Stimulated activated CD4-positive, alpha-beta T cell treated with anti-CD3 and anti-CD28 coated beads, Interleukin-15, amount 100 ng/mL, for 1 hour (primary cell): ENCODE measurements at places on chromosomes 4 and X.

DNA sequence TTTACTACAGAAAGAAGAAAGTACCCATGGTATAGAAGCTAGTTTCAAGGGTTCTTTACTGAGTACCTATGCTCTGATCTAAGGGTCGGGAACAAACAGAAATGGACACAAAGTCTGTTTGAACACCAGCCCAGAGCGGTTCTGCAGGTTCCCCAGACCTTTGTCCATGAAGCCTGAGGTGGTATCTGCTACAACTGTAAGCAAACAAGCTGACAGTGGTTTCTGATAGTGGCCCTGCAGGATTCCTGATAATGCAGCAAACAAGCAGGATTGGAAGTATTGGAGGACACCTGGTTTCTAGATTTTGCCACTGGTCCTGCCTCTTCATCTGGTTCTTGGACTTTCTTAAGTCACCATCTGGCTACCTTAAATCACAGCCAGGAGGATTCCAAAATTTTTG lies 23.7 kb downstream of the SMPX start:
- DNase-seq, result no peak

DNA sequence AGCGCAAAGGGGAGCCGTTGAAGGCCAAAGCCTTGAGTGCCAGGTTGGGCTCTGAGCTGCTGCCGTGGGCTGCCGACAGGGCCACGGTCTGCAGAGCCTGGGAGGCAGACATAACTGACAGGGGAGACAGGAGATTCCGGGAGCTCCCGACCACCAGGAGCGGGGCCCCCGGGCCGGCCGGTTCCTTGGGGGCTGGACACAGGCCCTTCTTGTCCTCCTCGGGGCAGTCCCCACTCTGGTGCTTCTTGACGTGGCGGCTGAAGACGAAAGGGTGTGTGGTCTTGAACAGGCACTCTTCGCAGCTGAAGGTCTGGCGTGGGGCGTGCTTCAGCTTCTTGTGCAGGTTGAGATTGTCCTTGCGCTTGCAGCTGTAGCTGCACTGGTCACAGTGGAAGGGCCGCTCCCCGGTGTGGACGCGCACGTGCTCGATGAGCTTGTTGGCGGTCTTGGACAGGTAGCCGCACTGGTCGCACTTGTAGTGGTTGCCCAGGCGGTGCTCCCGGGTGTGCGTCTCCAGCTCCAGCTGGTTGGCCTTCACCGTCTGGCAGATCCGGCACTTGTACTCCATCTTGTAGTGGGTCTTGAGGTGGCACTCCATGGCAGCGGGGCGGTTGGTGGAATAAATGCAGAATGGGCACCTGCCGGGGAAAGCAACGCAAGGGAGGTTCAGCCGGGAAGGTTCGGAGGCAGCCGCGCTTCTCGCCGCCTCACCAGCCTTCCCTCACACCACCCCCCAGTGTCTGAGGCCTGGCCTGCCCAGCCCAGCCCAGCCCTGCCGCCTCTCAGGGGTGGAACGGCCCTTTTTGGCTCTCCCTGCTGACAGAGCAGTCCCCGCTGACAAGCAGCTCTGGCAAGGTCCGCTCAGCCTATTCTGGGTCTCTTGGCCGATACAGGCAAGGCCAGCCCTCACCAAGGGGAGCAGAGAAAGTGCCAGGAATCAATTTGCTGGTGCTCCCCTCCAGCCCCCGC lies 81.3 kb downstream of the C4orf51 start:
- no peak for DNase-seq

DNA sequence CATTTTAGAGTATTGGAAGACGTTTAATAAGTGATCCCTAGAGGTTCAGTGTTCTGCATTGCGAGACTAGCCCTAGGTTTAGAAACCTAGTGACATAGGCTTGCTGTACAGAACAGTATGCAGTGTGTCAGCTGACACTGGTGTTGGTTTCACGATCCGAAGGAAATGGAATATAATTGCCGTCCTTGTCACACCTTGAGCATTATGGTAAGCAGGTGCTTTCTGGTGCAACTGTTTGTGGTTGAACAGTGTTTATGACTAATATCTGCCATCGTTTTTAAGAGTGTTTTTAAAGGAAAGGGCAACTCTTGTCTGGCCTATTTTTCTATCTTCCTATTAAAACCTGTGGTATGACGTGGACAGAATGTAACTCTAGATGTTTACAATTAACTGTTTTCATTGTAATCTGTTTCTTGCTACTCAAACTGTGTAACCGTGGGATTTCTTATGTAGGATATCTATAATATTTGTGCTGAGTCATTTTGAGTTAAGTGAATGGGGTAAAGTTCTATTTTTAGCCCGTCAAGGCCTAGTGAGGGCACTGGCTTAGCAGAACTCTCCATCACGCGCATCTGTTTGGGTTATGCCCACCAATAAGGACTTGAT lies 53.8 kb upstream of the TBC1D14 start:
- DNase-seq, result no peak

- no peak for DNase-seq
Measured at GRCh38 chr4:6250235-6250983, 19.2 kb upstream of the WFS1 start.

- no peak for DNase-seq
Measured at GRCh38 chrX:145292218-145292617, 44.9 kb downstream of the SPANXN1 start.

DNA sequence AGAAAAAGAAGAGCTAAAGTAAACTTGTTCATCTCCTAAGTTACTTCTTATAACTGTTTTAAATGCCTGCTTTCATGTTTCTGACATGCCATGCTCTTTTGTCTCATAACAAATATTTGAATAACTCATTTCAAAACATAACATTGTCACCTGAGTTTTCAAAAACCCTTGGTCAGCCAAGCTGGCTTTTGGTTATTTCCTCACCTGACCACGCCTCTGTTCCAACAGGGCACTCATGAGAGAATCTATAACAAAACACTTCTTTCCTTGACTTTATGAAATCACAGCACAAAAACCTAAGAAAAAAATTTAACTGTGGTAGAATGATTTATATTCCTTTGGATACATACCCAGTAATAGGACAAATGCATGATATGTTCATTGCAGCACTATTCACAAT lies 172.9 kb upstream of the GALNT7 start:
- no peak for DNase-seq

- DNase-seq, result no peak
Measured at GRCh38 chrX:99394456-99394855, 1015.6 kb downstream of the PCDH19 start.

DNA sequence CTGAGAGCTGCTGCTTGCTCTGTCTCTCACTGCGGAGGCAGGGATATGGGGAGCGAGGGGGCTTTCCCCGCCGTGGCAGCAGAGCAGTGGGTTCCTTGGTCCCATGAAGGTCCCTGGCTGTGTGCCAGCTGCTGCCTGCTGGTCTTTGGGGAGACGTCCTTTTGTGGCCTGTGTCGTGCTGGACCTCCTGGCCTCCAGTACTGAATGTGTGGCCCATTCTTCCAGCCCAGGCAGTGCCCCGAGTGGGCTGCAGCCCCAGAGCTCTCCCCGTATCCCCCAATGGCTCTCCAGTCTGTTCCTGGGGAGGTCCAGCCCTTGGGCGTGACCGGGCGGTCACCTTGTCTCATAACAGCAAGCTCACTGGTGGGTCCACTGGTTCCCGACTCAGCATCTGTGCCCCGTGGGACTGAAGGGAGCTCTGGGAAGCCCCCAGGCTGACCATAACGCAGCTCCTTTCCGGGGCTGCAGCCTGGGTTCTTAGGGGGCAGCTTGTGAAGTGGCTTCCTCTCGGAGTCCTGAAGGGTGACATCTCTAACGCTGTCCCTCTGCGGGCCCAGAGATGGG lies 115.6 kb downstream of the SMIM20 start:
- DNase-seq, result no peak

DNA sequence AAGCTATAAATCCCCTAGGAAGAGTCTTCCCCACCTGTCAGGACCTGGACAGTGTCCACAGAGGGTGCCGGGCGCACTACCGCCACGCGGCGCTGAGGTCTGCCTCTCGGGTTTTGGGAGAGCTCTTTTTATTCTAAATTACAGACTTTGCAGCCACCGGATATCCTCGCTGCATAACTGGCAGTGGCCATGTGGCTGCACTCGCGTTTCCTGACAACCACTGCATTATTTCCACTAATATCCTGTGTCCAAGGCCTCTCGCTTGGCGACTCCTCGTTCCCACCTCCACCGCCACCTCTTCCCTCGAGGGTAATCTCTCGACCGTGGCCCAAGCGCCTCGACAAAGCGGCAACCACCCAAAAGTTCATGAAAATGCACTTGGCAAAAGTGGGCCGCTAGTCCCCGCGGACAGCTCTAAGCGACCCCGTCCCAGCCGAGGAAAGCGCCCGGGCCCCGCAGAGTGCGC lies 512 bp upstream of the TMEM131L start:
- peak; percentile 17 for DNase-seq

DNA sequence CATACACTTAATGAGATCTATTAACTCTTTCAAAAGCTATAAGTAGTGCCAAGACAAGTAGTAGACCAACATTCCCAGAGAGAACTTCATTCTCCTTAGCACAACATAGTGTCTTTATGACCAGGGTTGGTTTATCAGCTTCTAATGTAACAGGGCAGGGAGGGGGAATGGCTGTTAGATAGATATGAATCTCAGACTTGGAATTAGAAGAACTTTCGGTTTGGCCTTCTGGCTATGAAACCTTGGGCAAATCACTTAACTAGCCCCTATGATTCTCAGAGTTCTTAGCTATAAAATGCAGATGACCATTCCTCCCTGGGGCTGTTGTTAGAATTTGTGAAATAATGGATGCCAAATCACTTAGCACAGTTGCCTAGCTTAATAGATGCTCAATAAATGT lies 132.2 kb downstream of the SLC10A7 start:
- no peak for DNase-seq

DNA sequence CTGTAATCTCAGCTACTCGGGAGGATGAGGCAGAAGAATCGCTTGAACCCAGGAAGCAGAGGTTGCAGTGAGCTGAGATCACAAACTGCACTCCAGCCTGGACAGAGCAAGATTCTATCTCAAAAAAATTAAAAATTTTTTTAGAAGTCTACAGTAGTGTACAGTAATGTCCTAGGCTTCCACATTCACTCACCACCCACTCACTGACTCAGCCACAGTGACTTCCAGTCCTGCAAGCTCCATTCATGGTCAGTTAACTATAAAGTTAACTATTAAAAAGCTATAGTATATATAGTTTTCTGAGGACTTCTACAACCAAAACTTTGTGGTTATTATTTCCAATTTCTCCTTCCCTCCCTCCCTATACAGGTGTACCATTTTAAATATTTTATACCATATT lies 34.7 kb upstream of the NEUROG2 start:
- DNase-seq, result no peak

DNA sequence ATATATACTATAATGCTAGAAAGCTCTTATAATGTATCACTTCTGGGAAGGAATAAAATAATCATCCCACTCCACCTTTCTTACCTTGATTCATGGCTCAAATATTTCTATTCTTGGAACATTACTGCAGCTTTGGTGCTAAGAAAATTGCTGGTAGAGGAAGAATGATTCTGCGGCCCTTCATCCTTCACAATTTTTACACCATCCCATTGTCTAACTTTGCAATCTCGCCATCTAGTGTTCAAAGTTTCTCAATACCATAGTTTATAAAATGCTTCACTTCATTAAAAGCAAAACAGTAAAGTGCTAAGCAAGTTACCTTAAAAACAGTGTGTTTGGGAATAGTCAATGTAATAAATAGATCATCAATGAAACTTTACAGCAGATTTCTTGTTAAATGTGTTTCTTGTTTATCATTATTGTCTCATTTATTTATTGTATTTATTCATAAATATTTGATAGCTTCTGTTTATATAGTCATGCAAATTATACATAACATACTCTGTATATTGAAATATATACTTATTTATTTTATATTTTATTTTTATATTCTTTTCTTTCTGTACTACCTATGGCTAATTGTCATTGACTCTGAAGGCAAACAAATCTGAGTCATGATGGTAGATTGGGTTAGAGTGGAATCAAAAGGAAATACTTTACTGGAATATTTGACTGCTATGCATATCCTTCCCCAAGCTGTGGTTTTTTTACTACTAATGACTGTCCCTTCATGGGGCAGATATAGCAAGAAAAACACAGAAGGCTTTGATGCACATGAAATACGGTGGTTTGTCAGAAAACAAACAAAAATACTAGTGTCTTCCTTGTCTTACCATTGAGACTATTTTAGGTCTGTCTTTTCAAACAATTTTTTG lies 390.7 kb downstream of the MAPK10 start:
- no peak for DNase-seq

GRCh38 chr4:77284036-77284435 lies 127.0 kb downstream of the CCNG2 start:
- DNase-seq, result no peak

GRCh38 chrX:109844986-109845385 lies 111.9 kb upstream of the ACSL4 start:
- DNase-seq, result no peak

GRCh38 chr4:165767671-165768070 lies 105.4 kb upstream of the TLL1 start:
- DNase-seq, result no peak

DNA sequence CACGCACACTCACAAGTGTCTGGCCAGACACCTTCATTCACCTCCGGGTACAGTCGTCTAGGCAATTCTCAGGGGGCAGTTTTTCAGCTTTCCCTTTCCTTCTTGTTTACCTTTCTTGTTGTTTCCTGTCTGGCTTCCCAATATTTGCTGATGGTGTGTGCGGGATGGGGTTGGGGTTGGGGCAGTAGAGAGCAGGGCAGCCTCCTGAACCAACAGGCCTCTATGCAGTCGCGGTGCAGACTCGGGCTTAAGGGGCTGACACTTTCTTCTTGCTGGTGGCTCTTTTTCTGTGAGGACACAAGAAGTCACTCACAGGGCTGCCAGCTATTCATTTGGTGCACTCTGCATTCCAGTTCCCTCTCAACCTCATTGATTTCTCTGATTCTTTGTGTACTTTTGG lies 56.4 kb downstream of the NBDY start:
- DNase-seq, result no peak

DNA sequence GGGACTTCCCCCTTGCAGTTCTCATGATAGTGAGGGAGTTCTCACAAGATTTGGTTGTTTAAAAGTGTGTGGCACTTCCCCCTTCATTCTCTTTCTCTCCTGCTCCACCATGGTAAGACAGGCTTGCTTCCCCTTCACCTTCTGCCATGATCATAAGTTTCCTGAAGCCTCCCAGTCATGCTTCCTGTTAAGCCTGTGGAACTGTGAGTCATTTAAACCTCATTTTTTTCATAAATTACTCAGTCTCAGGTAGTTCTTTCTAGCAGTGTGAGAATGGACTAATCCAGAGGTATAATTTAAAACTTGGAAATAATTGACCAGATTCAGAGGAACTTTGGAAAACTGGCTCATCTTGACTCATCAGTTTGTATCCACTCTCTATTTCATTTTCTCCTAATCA lies 129.0 kb downstream of the TMEM47 start:
- no peak for DNase-seq

- DNase-seq, result no peak
Measured at GRCh38 chrX:65392284-65392683, 142.3 kb downstream of the LAS1L start.
